Stimulated activated CD4-positive, alpha-beta T cell treated with anti-CD3 and anti-CD28 coated beads, Interleukin-4, amount 100 ng/mL, for 24 hours (primary cell): ENCODE measurements at places on chromosomes 12 and 14.
A peak's percentile ranks its signal among the peaks of the same experiment; 100 is the strongest.

DNA sequence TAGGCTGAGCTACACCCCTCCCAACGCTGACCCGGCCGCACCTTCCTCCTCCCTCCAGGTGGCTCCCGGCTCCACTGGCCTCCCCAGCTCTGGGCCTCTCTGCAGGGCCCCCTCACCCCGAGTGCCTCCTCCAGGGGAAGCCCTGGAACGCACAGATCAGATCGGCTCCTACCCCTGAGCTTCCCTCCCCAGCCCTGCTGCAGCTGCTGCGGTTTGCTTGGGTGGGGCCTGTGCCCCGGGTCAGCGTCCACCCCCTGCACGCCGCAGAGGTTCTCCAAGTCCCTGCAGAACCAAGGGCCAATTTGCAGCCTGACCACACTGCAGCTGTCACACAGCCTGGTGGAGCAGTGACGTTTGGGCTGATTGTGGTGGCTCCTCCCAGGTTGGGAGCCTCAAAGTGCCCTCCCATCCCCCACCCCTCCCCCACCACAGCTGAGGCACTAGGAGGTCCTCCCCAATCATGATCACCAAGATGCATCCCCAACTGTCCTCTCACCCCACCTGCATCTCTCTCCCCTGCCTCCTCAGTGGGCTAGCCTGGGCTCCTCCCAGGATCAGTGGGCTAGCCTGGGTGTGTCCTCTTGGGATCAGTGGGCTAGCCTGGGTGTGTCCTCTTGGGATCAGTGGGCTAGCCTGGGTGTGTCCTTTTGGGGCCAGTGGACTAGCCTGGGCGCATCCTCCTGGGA, 12.8 kb upstream of the FBRSL1 start:
- no peak for DNase-seq

DNA sequence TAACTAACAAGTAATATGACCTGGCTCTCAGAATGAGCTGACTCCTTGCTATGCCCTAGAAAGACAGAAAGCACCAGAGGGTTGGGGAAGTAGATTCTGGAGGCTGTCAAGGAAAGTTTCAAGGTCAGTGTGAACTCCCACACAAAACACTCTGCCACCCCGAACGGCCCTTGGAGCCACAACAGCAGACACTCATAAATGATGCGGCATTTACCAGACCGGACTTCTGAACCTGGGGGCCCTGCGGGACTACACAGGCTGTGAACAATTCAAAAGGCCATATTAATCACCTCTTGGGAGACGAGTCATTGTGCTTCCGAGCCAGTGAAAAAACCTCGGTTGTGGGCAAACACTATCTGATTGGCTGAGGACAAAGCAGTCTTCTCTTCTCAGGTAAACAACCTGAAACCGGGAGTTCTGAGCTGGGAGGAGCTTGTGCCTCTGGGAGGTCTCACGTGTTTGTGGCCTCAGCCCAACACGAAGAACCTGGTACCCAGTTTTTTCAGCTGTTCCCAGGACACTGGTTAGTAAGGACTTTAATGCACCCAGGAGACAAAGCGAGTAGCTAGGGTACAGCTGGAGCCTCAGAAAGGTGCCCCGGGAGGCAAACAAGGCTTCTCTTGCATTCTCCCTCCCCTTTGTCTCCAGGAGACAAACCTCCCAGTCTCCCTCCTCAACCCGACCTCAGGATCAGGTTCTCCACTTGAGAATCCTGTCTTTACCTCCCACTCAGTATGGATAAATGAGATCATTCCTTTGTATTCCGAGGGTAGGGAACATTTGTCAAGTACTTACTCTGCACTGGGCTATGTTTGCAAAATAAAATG, 35.3 kb downstream of the VWF start:
- no peak for DNase-seq

- DNase-seq, result no peak
Observed at GRCh38 chr12:113552760-113553159, 81.1 kb upstream of the LHX5 start.

- DNase-seq, result peak; percentile 50
Observed at GRCh38 chr14:53151523-53152183, 1.5 kb downstream of the DDHD1 start.

GRCh38 chr14:61145034-61145902, 135.9 kb downstream of the TMEM30B start:
- no peak for DNase-seq
